ENCODE measurements at places on chromosomes 2 and 18. TPM values are rescaled to one million over a fixed set of nuclear protein-coding genes. Genes with fewer than 3 reads are reported as not detected.

The IGFBP2 gene
- total RNA-seq, result 587 TPM

The DSG4 gene
- total RNA-seq, result not detected

The ATRAID gene
- total RNA-seq, result 153 TPM

The GYPC gene
- total RNA-seq, result 120 TPM

The RAB31 gene
- 53.4 TPM for total RNA-seq

The SKOR2 gene
- total RNA-seq, result not detected

The GCG gene
- not detected for total RNA-seq

The SYT4 gene
- total RNA-seq, result not detected

The SLC14A1 gene
- total RNA-seq, result 3.9 TPM

Measured in hair follicle dermal papilla cell (primary cell).